Left lung (tissue), 14 donors: ENCODE measurements at places on chromosomes 6 and 20. TPM values are rescaled to one million over a fixed set of nuclear protein-coding genes. Genes with fewer than 3 reads are reported as not detected.

OR2B6 gene
- polyA plus RNA-seq = 0.49 TPM

IL17F gene
- not detected for polyA plus RNA-seq

HSPA1L gene
- 3.4 TPM for polyA plus RNA-seq

SLC17A3 gene
- polyA plus RNA-seq = not detected

MEP1A gene
- polyA plus RNA-seq = not detected

POM121L2 gene
- polyA plus RNA-seq = not detected

LY6G6C gene
- polyA plus RNA-seq = 0.46 TPM

TDP2 gene
- 44.1 TPM for polyA plus RNA-seq

DNA sequence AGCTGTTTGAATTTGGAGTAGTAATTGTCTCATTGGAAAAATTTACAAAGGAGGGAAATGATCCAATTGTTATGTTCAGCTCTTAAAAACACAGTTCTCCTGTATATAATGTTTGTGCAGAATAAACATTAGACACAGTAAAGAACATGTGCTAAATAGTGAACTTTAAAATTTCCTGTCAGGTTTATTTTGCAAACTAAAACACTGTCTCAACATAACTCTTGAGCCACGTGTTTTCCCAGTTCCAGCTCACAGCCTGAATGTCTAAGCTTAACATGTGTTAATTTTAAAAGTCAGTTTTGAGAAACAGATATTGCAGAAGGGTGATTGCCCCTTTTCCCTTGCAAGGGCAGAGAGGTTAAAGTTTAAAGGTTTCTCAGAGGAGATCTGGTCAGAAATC, 20.6 kb downstream of the EPHA7 start:
- DNase-seq = no peak

DNA sequence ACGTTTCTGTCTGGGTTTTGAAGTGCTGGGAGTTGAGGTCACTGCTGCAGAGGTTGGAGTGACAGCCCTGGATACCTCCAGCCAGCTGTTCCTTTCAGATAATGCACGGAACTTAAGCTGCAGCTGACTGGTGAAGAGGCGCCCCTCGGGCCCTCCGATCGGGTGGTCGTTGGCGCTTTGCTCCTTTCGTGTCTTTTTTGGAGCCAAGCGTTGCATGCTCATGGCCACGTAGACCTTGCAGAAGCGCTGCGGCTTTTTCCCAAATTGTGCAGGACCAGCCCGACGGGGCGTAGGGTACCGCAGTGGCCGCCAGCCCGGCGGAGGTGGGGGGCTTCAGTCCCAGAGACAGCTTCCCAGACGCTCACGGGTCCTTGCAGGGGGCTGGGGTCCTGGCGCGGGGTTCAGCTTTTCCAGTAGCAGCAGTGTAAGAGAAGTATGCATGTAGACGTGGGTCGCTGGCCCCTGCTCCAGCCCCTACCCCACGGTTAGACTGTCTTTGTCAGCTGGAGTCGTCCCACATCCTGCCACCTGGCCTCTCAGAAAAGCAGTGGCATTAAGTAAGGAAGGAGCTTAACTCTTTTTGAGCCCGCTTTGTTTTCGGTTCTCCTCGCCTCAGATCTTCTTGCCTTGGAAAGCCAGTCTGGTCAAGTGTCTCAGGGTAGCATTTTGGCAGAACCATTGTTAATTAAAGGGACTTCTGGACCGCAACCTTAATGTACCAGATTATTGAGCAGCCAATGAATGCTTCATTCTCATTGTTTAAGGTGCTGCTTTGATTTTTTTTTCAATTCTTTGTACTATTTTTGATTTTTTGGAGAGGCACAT, 838 bp downstream of the TNFAIP3 start:
- DNase-seq = no peak

DNA sequence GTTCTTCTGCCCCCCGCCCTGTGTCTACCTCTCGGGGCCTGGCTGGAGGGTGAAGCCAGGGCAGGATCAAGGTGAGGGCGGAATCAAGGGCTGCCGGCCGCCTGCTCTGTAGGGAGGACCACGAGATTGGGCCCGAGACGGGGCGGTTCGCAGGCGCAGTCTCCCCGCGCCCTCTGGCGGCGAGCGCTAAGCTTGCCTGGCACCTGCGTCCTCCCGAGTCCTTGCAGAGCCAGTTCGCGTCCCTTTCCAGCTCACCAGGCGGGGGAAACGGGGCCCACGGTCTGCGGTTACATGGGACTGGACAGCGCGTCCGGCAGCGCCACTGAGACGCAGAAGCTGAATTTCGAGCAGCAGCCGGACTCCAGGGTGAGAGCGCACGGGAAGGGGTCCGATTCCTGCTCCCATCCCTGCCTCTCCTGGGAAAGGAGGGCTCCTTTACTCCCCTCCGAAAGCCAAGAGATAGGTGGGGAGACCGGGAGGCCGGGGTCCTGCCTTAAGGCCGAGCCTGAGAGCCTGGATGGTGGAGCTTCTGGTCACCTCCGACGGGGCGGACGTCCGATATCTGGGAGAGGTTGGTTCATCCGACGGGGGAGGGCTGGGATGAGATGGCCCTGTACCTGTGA, 3.6 kb upstream of the MATN4 start:
- DNase-seq = peak; percentile 49

GRCh38 chr6:135179920-135180541, 1.1 kb upstream of the MYB start:
- DNase-seq = no peak

- DNase-seq = no peak
Observed at GRCh38 chr6:149859368-149859767, 4.8 kb downstream of the LRP11 start.

- DNase-seq = no peak
Observed at GRCh38 chr6:11214901-11215300, 17.6 kb downstream of the NEDD9 start.

GRCh38 chr6:56143796-56144195, 103.6 kb downstream of the COL21A1 start:
- no peak for DNase-seq

DNA sequence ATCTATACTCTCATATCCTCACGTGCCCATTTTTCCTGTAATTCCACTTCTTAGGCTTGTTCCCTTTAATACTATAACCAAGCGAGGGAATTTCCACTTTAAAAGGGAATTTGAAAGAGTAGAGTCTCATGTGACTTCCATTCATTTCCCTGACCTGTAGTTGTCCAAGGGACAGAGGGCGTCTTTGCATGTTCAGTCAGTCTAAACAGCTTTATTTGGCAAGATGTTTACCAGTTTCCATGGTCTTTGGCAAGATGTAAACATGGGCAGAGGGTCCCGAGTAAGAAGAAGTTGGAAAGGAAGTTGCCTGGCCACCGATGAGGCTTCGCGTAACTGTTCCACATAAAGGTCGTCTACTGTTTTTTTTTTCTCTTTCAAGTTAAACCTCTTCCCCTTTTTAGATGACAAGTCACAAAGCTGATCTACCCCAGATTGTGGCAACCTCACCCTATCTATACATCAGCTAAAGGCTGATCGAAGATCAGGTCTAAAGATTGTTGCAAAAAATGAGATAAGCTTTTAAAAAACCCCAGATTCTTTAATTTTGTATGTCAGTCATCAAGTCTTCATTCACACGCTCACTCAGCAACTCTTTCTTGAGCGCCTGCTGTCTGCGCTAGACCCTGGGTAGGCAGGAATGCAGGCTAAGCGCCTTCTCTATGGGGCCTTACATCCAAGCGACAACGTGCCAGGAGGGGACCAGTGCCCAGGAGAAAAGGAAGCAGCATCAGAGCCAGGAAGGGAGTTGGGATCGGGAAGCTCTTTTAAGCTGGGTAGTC, 31.7 kb upstream of the CCR6 start:
- DNase-seq = no peak

DNA sequence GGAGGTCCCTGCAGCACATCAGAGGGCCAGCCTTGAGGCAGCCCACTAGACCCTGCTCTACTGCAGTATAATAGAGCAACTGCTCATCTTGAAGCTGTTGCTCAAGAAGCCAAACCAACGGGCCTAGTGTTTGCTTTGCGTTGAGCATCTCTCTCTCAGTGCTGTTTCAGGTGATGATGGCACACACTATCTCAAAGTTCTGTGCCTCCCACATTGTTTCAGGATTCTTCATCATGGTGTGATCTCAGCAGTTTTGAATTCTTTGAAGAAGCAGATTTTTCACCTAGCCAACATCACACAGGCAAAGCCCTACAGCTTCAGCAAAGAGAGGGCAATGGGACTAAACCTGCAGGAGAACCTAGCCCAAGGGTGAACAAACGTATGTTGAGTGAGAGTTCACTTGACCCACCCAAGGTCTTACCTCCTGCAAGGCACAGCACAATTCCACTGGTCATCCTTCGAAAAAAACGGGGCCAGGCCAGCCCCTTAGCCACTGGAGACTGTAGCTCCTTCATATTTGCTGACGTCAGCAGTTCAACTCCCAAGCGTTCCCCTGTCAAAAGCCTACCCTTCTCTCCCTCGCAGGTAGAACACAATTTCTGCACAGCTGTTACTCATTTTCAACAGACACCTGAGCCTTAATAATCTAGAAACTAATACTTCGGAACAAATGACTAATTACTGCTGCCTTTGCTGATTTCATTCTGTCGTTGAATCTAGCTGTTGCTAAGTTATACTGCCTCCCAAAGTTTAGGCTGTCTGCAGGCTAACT, 15.8 kb downstream of the MYB start:
- no peak for DNase-seq

DNA sequence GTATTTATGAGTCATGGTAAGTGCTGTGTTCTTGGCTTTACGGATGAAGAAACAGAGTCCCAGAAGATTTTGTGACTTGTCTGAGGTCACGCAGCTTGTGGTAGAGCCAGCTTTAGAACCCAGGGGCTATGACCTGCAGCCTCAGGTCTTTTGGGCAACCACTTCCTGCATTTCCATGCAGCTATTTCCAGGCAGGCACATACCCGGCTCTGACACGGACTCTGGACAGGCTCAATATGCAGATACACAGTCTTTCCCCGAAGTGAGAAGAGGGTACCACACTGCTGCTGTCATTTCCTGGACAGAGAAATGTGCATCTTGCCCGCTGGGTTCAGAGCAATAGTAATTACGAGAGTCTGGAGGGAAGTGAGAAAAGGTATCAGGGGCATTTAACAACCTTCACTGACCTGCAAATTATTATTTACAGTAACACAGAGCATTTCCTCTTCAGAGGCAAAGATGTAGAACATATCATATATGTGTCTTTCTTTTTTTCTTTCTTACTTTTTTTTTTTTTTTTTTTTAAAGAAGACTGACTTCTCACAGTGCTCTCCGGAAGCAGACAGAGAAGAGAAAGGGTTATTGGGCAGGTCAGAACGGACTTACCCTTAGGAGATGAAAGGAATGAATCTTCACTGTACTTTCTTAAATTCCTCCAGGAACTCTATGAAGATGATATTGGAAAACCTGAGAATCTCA, 185.1 kb downstream of the CLIC5 start:
- DNase-seq = no peak

DNA sequence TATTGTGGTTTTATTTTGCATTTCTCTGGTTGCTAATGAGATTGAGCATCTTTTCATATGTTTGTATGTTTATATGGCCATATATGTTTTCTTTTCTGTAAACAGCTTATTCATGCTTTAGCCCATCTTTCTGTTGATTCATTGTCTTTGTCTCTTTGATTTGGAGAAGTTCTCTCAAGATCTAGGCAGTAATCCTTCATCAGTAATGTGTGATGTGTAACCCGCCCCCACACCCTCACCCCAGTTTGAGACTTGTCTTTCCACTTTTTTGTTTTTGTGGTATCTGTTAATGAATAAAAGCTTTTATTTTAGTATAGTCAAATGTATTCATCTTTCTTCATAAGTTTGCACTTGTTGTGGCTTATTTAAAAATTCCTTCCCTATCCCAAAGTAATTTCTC, 26.0 kb downstream of the ZC3H12D start:
- no peak for DNase-seq

- DNase-seq = no peak
Observed at GRCh38 chr6:25154034-25154596, 125.1 kb upstream of the CARMIL1 start.

- DNase-seq = no peak
Observed at GRCh38 chr20:35674921-35675320, 10.2 kb upstream of the CPNE1 start.

- DNase-seq = no peak
Observed at GRCh38 chr6:38407192-38407591, 232.5 kb downstream of the BTBD9 start.

GRCh38 chr6:25535632-25536225, 116.3 kb upstream of the SCGN start:
- DNase-seq = no peak

DNA sequence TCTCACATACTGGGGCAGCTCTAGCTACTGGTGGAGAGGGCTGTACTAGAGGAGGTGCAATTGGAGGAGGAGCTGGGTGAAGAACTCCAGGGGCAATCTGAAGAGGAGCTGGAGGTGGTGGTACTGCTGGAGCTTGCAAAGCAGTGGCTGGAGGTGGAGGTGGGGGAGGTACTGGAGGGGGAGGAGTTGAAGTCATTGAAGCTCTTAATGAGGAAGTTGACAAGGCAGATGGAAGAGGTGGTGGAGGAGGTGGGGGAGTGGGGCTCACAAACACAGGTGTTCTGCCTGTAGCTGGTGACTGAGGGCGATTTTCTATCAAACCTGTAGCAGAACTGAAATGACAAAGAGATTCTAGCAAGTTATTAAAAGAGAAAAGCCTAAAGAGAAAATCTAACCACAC, 77.6 kb downstream of the WASF1 start:
- DNase-seq = no peak

GRCh38 chr6:38193481-38194281, 374.2 kb downstream of the ZFAND3 start:
- no peak for DNase-seq

GRCh38 chr6:28747083-28747630, 176.6 kb downstream of the TRIM27 start:
- no peak for DNase-seq

- no peak for DNase-seq
Observed at GRCh38 chr6:36958775-36959554, 4.4 kb downstream of the PI16 start.

DNA sequence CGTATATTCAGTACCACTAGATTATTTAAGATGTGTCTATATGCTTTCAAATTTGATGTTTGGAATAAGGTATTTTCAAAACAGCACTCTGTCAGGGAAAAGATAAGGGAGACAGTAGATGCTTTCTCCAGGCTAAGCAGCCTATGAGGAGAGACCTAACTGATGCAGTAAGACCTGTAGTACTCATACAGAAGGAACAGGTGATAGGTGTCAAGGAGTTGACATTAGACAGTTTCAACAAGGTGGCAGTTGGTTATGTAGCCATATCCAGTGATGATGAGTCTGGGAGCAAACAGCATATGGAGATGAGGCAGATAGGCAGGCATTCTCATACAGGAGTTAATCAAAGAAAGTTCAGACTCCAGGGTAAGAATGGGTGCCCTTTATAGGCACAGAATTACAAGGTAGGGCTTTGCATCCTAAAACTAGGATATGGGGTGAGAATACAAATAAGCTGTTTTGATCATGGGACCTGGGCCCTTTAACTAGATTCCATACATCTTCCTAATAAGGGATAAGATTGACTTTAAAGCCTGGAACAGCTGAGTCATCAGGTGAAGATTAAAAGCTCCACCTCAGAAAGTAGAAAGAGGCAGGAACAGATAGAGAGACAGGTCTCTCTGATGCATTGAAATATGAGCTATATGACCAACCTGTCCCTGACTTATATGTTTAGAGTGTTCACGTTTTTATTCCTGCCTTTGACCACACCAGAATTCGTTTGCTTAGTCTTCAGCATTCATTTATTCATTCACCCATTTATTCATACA, 7.9 kb downstream of the RSPH4A start:
- DNase-seq = no peak
